ENCODE measurements at places on chromosomes 4 and X.

DNA sequence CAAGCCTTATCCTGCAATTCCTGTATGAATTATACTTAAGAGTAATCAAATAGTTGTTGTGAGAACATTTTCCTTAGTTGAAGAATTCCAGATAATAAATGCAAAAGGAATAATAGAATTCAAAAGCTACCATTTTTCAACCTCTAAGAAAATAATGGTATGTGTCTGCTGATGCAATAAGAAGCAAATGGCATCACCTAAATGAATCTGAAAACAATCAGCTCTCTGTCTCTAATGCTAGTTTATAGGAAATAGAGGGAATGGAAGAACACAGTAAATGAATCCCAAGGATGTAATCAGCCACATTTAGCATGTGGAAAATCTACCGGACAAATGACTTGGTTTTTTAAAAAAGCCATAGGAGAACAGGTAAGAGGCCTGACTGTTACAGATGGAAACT, 115.1 kb downstream of the DCHS2 start:
- no peak for DNase-seq

GRCh38 chrX:11754958-11755645, 2.9 kb upstream of the MSL3 start:
- no peak for DNase-seq

DNA sequence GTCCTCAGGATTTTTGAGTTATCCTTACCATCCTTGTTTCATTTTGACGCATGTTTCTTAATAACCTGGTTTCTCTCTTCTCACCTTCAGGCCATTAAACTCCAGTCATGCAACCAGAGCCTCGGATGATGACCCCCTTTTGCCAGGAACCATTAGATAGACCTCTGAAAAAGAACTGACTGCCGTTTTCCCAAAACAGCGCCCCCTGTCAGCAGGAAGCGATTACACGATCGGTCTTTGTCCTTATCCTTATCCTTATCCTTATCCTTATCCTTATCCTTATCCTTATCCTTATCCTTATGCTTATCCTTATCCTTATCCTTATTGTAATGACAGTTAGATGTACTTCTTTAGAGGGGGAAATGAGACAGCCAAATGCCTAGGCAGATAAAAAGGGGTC, 148.4 kb upstream of the ITM2A start:
- DNase-seq: no peak

DNA sequence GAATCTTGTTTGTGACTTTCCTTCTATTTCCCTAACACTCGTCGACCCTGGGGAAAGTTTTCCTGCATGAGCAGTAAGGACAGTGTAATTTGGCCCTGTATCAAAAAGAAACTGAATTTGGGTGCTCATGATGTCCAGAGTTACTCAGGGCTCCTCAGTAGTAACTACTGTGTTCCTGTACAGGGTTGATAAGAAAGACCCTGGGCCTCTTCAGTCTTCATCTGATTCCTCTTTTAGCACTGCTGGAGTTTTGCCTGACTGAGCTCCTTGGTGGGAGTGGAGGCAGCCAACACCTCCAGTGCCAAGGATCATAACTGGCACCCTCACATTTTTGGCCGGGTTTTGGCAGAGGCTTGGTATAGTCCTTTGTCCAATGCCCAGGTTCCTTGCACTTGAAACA, 7.1 kb upstream of the AREG start:
- no peak for DNase-seq

DNA sequence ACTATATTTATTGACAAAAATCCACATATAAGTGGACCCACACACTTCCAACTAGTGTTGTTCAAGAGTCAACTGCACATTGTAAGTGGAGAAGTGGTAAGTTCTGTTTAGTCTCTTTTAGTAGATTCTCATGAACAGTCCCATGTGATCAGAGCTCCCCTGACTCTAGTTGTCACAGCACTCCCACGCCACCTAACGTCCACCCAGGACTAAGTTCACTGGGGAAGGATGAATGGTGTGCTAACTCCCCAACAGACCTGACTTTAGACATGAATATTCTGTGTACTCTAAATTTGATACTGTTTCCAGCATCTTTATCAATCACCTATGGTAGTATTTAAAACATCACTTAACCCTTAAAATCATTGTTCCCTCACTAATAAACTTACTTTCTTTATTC, 59.8 kb downstream of the PACRGL start:
- no peak for DNase-seq

GRCh38 chr4:54473077-54473545, 184.6 kb upstream of the KIT start:
- no peak for DNase-seq

DNA sequence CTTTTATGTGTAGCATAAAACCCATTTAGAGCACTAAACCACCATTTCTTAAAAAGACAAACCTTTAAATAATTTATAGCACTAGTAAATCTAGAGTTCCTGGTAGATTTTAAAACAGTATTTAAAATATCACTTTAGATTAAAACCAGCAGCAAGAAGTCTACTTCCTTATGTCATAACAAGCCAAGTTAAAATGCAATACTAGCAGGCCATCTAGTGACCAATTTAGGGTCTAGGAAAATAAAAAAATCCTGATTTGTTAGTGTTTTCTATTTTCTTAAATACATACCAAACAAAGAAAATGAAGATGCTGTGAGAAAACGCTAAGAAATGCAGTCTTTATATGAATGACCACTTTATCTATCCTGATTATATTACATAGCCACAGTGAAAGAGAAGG, 53.9 kb downstream of the PAPSS1 start:
- no peak for DNase-seq

GRCh38 chrX:134444681-134445080, 15.3 kb upstream of the HPRT1 start:
- DNase-seq: no peak

GRCh38 chrX:102697494-102697893, 14.8 kb upstream of the GPRASP2 start:
- DNase-seq: no peak

GRCh38 chr4:70099206-70099605, 49.0 kb downstream of the HTN1 start:
- DNase-seq: no peak

DNA sequence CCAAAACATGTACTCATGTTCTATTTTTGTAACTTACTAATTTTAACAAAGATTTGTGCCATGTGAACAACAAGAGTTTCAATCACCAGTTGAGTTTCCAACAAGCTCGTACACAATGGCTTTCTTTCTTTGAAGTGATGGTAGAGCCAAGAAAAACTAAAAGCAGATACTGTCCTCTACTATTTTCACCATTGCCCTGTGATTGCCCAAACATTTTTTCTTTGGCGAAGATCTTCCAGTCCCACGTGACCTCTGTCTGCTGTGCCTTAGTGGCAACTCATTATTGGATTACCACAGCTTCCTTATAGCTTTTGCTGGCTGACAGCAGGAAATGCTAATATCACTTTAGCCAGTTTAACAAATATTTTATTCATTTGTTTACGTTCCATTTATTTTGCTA, 1147.1 kb downstream of the STIM2 start:
- DNase-seq: no peak

GRCh38 chr4:32789026-32789608, 2068.9 kb downstream of the PCDH7 start:
- no peak for DNase-seq

DNA sequence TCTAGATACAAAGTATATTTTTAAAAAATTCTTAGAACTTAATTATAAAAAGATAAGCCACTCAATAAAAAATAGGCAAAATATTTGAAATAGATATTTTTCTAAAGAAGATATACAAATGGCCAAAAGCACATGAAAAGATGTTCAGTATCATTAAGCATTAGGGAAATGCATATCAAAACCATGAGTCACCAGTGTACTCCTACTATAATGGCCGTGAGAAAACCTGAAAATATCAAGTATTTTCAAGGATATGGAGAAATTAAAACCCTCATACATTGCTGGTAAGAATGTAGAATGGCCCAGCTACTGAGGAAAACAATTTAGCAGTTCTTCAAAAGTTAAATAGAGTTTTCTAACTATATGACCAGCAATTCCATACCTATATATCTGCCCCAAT, 337.9 kb downstream of the CAMK2D start:
- no peak for DNase-seq

- no peak for DNase-seq
These were observed 133.4 kb upstream of the NAP1L5 start for GRCh38 chr4:88831031-88831430.

- no peak for DNase-seq
These were observed 604.2 kb downstream of the EPHA5 start for GRCh38 chr4:65066106-65066505.

- DNase-seq: no peak
These were observed 100.6 kb downstream of the LUZP4 start for GRCh38 chrX:115390078-115390477.

DNA sequence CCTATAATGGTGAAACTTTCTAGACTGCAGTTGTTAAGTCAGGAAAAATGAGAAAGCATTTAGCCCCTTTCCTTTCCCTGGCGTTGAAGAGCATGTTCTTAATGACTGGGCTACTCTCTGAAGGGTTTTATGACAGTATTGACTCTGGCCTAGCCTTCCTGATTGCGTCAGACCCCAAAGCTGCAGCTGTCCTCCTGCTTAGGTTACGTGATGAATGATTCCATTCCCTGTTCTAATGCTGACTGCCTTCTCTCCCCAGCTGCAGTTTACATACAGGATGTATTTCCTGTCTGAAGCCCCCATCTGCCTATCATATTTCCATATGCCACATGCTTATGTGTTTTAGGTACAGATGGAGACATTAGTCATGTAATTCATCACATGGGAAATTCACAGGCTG, 105.8 kb upstream of the EGFL6 start:
- DNase-seq: no peak

DNA sequence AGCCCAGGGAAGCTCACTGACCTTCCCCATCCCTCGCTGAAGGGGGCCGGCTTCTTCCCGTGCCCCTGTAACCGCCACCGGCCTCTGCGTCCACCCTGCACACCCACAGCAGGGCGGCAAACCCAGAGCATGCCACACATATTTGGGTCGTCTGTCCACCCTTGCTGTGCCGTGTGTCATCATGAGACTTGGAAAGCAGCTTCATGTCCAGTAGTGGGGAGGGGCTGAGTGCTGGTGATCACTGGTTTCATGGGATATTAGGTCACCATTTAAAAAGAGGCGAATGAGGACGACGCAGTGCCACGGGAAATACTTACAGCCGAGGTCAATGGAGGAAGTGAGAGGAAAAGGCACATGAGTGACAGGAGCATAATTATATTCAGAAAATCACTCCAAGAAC, 74.8 kb downstream of the HTRA3 start:
- DNase-seq: no peak

GRCh38 chr4:87120411-87121162, 99.8 kb downstream of the KLHL8 start:
- no peak for DNase-seq

DNA sequence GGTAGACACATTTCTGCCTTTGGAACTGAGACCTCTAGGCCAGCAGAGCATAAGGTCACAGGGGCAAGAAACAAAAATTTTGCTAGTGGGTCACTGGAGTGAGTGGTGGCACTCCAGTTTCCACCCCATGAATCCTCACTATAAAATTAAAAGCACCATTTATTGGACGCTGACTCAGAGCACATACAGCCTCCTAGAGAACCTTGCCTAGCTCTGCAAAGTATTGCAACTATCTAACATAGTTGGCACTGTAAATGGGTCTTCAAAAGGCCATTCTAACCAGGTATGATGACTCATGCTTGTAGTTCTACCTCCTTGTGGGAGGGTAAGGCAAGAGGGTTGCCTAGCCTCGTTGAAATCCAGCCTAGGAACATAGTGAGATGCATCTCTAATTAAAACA, 25.1 kb downstream of the RRAGB start:
- no peak for DNase-seq

GRCh38 chr4:105921301-105921700, 26.0 kb downstream of the NPNT start:
- DNase-seq: no peak

- DNase-seq: no peak
These were observed at the start of gene DMD for GRCh38 chrX:33211356-33212260. TSS of gene DMD (minus strand) at chrX:33211549. CDS start at chrX:33211312, 237 bp downstream.

DNA sequence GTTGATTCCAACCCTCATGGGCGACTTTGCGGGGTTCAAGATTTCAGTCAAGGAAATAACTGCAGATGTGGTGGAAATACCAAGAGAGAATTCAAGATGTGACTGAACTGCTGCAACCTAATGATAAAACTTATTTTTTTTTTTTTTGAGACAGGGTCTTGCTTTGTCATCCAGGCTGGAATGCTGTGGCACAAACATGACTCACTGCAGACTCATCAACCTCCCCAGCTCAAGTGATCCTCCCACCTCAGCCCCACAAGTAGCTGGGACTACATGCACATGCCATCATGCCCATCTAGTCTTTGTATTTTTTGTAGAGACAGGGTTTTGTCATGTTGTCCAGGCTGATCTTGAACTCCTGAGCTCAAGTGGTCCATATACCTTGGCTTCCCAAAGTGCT, 19.5 kb upstream of the WDFY3 start:
- DNase-seq: no peak

- DNase-seq: no peak
These were observed 249.2 kb downstream of the MID1IP1 start for GRCh38 chrX:39050427-39050826.

GRCh38 chr4:154427149-154427548, 64.5 kb downstream of the DCHS2 start:
- DNase-seq: no peak

- no peak for DNase-seq
These were observed 60.3 kb upstream of the HSD17B10 start for GRCh38 chrX:53494436-53494835.

DNA sequence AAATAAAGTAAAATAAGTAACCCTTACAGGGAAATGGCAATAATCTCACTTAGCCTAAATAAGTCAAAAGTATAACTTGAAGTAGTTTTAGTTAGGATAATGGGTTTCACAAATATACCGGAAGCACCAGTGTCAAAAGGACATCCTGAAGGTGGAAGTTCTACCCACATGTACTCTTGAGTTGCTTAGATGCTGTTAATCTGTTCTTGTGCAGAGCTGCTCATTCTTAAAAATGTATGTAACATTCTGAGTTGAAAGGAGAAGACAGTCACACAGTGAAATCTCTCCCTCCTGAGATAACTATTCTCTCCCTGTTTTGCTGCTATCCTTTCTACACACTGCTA, 11.2 kb upstream of the CCNG2 start:
- no peak for DNase-seq

- no peak for DNase-seq
These were observed 58.9 kb downstream of the NAF1 start for GRCh38 chr4:163107754-163108153.

- DNase-seq: no peak
These were observed 115.4 kb downstream of the EFNB1 start for GRCh38 chrX:68944211-68944610.

DNA sequence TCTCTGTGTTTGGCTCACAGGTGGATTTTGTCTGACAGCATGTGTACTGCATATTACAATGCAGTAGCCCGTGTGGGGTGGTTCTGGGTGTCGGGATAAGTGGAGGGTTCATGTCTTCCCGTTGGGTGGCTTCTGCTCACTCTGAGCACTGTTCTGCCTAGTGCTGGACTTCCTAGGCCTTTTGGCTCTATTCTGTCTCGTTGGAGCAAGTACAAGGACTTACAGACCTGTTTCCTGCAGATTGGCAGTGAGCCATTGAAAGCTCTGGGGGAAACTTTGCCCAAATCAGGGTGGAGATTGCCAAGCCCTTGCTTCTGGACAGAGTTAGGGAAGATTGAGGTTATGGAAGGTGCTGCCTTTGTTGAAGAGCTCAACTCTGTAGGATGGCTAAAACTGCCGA, 91.1 kb upstream of the SLC4A4 start:
- no peak for DNase-seq

GRCh38 chrX:100874325-100874724, at the start of gene NOX1:
TSS of gene NOX1 (minus strand) at chrX:100874359. CDS start at chrX:100874139, 220 bp downstream.
- DNase-seq: no peak

GRCh38 chr4:101707596-101707995, 82.9 kb upstream of the BANK1 start:
- DNase-seq: no peak
